ENCODE measurements at places on chromosomes 6 and 20.
A peak's percentile ranks its signal among the peaks of the same experiment; 100 is the strongest.

DNA sequence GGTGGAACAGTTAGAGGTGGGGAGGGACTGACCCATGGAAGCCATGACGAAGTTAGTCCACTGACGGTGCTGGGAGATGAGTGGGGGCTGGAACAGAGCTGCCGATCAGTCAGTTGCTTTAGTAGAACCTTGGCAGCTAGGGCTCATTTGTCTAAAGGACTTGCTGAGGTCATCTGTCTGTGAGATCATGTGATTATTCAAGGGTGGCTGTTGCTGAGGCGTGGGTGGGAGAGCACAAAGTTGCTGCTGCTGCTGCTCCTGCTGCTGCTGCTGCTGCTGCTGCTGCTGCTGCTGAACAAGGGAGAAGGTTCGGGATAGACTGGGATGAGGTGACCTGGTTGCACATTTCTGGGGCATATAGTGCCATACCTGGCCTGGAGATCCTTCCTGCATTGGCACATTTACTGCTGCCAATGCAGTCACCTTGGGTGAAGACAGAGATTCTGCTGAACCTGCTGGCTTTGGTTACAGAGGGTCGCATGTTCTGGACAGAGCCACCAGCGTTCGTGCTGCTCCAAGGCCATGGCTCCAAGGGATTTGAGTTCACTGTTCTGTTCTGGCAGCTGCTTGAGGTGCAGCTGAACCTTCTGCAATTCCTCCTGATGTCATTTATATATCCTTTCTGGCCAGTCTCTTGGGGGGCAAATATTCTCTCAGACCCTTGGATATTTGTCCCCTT, 840.5 kb downstream of the HACE1 start:
- no peak overlapping the region for H3K27ac ChIP-seq
- H3K4me3 ChIP-seq, result no peak overlapping the region
- H3K27me3 ChIP-seq, result no peaks in the 10 kb centered on the region
- H3K4me1 ChIP-seq, result no peaks in the 10 kb centered on the region
- no peak for DNase-seq

DNA sequence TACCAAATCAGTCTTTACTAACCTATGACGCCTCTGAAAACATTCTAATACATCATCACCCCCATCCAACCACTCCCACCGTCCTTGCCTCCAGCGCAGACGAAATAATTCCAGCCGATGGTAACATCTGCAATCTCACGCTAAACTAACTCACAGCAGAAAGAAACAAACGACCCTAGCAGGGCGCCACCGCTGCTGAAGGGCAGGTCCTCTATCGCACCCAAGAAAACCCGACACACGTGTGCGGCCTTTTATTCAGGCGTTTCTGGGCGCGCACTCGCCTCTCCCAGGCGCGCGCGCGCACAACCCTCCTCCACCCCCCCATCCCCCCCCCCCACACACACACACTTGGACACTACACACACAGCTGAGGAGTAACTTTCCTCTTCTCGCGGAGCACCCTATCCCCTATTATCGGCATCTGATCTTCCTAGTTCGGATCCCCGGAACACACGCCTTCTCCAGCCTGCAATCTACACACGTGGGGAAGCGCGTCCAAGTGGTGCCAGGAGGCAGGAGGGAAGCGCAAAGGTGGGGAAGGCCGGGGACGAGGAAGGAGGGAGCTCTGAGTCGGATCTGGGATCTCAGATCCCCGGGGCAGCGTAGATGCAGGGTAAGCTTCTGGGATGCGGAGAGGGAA, 1.4 kb downstream of the GFOD1 start:
- H3K27me3 ChIP-seq, result peaks cover 10% of the 10 kb centered on the region
- peaks cover 42% of the 10 kb centered on the region for H3K4me1 ChIP-seq
- peaks cover 2% of the 10 kb centered on the region for H3K36me3 ChIP-seq
- H3K27ac ChIP-seq, result peak overlapping the region; percentile 61
- H3K4me3 ChIP-seq, result peak overlapping the region; percentile 89

- H3K4me1 ChIP-seq, result no peaks in the 10 kb centered on the region
- no peak overlapping the region for H3K4me3 ChIP-seq
- no peak for DNase-seq
- no peak overlapping the region for H3K27ac ChIP-seq
Observed at GRCh38 chr6:55925292-55925691, 49.9 kb upstream of the BMP5 start.

GRCh38 chr6:41583565-41583964, 37.4 kb downstream of the FOXP4 start:
- H3K4me3 ChIP-seq, result no peak overlapping the region
- no peaks in the 10 kb centered on the region for H3K4me1 ChIP-seq
- no peaks in the 10 kb centered on the region for H3K27me3 ChIP-seq
- no peak for DNase-seq
- no peaks in the 10 kb centered on the region for H3K36me3 ChIP-seq
- no peak overlapping the region for H3K27ac ChIP-seq

GRCh38 chr20:47220161-47220582, 136.3 kb downstream of the ZMYND8 start:
- no peaks in the 10 kb centered on the region for H3K27me3 ChIP-seq
- H3K4me3 ChIP-seq, result no peak overlapping the region
- DNase-seq, result peak; percentile 5

DNA sequence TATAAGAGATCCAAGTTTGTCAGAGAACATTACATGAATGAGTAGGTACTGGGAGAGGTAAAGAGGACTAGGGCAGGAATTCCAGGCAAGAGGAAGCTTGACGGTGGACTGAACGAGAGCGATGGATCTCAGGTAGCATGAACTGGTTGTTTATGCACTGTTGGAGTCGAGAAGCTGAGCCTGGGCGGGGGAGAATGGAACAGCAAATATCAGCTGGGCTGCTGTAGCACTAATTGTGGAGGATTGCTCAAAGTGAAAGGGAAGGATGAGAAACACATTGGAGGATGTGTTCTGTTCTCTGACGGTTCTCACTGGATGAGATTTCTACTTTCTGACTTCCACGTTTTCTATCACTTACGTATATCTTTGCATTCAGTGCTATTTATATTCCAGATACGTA, 164.2 kb downstream of the PHF3 start:
- H3K27me3 ChIP-seq, result no peaks in the 10 kb centered on the region
- H3K36me3 ChIP-seq, result no peaks in the 10 kb centered on the region
- H3K4me1 ChIP-seq, result no peaks in the 10 kb centered on the region
- no peak overlapping the region for H3K4me3 ChIP-seq
- no peak for DNase-seq

DNA sequence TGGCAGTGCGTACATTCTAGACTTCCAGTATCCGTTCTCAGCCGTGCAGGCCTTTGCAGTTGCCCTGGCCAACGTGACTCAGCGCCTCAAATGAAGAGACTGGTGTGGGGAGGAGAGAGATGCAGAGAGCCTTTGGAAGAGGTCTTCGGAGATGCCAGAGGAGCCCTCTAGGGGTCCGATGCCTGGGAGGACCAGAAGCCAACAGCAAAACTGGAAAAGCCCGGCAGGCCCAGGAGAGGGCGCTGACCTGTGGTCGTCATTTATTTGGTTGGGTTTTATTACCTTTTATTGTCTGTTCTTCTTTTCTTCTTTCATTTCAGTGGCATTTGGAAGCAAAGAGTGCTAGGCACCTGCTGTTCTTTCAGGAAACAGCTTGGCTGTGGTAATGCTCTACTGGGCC, 53.3 kb upstream of the TMEM181 start:
- no peak overlapping the region for H3K4me3 ChIP-seq
- no peaks in the 10 kb centered on the region for H3K4me1 ChIP-seq
- no peak overlapping the region for H3K27ac ChIP-seq
- no peak for DNase-seq

DNA sequence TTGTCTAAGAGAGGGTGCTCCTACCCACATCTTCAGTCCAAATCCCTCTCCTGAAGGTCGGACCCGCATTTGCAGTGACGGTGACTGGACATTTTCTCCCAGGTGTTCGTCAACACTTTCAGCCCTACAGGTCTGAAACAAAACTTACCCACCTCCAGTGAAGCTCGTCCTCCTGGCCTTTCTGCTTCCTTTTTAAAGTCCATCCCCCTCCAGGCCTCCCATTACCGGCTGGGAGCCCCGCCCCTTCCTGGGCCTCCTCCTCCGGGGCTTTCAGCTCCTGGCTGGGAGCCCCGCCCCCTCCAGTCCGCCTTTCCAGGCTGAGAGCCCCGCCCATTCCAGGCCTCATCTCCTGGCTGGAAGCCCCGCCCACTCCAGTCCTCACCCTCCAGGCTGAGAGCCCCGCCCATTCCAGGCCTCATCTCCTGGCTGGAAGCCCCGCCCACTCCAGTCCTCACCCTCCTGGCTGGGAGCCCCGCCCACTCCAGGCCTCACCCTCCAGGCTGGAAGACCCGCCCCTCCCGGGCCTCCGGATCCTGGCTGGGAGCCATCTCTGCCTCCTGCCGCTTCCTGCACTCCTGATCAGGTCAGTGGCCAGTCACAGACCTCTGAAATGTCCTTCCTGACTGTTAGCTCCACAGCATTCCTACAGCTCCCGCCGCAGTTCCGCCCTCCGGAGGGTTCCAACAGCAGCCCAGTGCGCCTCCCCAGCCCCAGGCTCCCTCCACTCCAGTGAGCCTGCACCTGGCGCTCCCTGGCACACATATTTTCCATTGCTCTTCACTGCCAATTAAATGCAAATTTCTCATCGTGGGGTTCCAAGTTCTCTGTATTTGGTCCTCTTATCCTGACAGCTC, 98.5 kb downstream of the LY86 start:
- peaks cover 3% of the 10 kb centered on the region for H3K36me3 ChIP-seq
- DNase-seq, result peak; percentile 19
- no peak overlapping the region for H3K27ac ChIP-seq
- peaks cover 6% of the 10 kb centered on the region for H3K27me3 ChIP-seq

- no peaks in the 10 kb centered on the region for H3K36me3 ChIP-seq
- H3K4me3 ChIP-seq, result no peak overlapping the region
- no peaks in the 10 kb centered on the region for H3K4me1 ChIP-seq
Observed at GRCh38 chr6:78589436-78589835, 277.9 kb upstream of the IRAK1BP1 start.
